ENCODE measurements at places on chromosomes 12 and 14.
A peak's percentile ranks its signal among the peaks of the same experiment; 100 is the strongest.

DNA sequence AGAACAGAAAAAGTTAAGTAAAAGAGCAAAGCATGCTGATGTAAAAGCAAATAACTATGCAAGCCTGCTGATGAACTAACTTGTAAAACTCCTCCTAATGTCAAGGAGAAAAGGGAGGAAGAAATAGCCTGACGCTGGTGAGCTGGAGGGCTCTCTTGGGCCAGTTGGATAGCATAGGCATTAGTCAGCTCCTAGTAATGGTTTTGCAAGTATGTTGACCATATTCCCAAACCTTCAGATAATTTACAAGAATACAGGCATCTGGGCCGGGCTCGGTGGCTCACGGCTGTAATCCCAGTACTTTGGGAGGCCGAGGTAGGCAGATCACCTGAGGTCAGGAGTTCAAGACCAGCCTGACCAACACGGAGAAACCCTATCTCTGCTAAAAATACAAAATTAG lies 871.4 kb downstream of the C12orf50 start:
- no peak for DNase-seq

GRCh38 chr12:129641926-129642325 lies 261.9 kb downstream of the TMEM132D start:
- DNase-seq = no peak

- DNase-seq = no peak
Observed at GRCh38 chr14:74980731-74981461, 21.8 kb upstream of the EIF2B2 start.

GRCh38 chr12:104736307-104736706 lies 221.8 kb downstream of the SLC41A2 start:
- DNase-seq = no peak

DNA sequence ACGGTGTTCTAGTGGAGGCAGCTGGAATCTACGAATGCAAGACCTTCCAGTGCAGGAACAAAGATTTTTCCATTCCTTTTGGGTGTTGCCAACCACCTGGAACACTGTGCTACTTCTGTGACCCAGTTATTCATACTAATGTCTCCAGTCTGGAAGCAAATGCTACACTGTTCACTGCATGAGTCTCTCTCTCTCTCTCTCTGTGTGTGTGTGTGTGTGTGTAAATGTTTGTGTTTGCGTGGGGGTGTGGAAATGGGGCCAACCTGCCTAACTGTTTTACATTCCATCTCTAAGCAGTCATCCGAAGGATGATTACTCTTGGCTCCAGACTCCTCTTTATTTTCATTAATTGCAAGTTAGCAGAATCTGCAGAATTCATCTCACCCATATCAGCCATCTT lies 29.9 kb upstream of the YBX3 start:
- DNase-seq = no peak

DNA sequence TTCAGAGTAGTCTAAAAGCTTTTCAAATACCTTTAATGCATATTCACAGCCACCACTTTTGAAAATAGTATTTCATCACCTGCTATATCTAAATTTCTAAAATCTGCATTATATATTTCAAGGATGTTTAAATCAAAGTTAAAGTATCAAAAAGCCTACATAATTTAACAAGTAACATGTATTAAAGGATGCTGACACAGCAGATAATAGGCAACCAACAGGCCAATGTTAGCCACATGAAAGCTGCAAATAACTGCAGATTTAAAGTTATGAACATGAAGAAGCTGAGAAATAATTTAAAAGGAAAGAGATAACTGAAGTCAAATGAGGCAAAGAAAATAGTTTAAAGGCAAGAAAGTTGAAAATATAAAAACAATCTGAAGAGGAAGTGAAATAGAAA lies 39.8 kb upstream of the NELL2 start:
- DNase-seq = no peak

GRCh38 chr12:110077800-110078199 lies 29.5 kb upstream of the C12orf76 start:
- no peak for DNase-seq

- DNase-seq = no peak
Observed at GRCh38 chr14:72716476-72716875, 177.4 kb downstream of the DPF3 start.

GRCh38 chr12:106332536-106332935 lies 25.0 kb upstream of the POLR3B start:
- no peak for DNase-seq

GRCh38 chr12:132543298-132544079 lies 53.5 kb downstream of the FBRSL1 start:
- DNase-seq = no peak

DNA sequence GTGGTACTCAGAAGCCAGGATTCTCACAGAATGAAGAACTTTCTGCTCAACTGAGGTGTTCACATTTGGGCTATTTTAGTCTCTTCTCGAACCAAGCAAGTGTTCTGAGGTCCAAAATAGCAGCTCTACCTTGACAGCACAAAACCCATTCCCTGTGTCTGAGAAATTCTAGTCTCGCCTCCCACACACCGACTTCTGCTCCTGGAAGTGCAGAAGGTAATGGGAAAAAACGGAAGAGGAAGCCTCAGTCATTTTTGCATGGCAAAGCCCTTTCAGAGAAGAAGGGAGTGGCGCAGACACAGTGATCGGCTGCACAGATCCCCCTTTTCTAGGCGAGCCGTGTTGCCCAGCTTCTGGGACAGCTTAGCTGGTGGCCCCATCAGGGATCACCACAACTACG lies 31.2 kb upstream of the VPS33A start:
- DNase-seq = no peak

GRCh38 chr12:51829011-51829481 lies 19.5 kb downstream of the FIGNL2 start:
- DNase-seq = no peak

- DNase-seq = no peak
Observed at GRCh38 chr14:73884438-73885190, 2.0 kb upstream of the ZNF410 start.

- no peak for DNase-seq
Observed at GRCh38 chr14:51993285-51993920, 4.1 kb downstream of the RTRAF start.

GRCh38 chr14:79201564-79202207 lies 1009.6 kb downstream of the DIO2 start:
- no peak for DNase-seq

DNA sequence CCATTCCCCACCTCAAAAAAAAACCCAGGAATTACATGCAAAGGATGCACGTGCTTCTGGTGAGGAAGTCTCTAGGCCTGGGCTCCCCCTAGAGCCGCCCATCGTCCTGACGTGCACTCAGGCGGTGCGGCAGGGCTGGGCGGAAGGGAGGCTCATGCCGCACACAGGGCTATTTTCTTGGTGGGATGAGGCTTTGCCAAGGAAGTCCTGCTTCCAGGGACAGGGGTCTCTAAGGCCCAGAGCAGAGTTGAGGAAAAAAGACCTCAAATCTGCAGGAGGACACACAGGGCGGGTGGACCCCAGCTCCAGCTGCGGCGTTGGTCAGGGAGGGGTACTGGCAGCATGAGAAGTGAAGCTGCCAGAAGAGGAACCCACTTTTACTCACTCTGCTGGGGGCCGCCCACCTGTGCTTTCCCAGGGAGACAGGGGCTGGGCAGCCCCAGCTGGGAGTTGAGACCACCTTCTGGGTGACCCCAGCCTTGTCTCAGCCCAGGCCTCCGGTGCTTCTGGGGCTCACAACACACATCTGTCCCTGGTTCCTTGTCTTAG lies 4.2 kb downstream of the RHOF start:
- no peak for DNase-seq

- DNase-seq = no peak
Observed at GRCh38 chr14:77663293-77663692, 44.5 kb downstream of the ALKBH1 start.

GRCh38 chr14:79544698-79545070 lies 666.6 kb downstream of the DIO2 start:
- no peak for DNase-seq

- no peak for DNase-seq
Observed at GRCh38 chr14:64807551-64807950, 72.2 kb downstream of the SPTB start.

DNA sequence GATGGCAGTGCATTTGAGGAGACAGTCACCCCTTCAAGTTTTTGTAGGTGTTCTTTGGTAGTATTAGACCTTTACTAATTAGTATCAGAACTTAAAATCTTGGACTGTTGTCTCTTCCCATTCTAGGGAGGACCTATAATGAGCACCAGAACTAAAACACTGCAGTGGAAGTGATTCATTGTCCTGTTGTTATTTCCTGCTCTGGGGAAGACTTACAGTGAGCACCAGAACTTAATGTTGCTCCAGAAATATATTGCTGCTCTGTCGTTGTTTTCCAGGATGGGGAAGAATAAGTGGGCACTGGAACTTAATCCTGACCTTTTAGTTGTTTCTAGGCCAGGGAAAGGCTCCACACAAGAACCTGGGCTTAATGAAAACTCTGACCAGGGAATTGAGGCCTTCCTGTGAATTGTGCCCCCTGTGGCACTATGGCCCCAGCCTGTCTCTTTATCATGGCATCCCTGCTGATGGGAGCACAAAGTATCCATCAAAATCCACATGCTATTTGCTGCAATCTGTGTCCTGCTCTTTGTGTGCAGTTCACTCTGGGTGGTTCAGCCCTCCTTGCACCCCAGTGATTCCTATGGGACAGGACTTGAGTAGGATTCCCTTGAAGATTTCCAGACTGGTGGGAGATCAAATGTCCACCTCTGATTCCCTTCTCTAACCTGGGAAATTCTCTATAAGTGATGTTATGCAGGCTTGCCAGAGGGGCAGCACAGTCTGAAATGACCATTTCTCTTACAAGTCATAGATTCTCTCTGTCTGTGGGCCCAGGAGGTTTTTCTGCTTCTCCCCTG lies 175.8 kb downstream of the PAWR start:
- no peak for DNase-seq

- DNase-seq = no peak
Observed at GRCh38 chr12:112176321-112177010, 51.1 kb downstream of the TRAFD1 start.

GRCh38 chr14:105474483-105475268 lies at the start of gene CRIP2:
CRIP2 (plus strand) TSS chr14:105474821; CDS start chr14:105474863, 42 bp downstream.
- DNase-seq = peak; percentile 78

DNA sequence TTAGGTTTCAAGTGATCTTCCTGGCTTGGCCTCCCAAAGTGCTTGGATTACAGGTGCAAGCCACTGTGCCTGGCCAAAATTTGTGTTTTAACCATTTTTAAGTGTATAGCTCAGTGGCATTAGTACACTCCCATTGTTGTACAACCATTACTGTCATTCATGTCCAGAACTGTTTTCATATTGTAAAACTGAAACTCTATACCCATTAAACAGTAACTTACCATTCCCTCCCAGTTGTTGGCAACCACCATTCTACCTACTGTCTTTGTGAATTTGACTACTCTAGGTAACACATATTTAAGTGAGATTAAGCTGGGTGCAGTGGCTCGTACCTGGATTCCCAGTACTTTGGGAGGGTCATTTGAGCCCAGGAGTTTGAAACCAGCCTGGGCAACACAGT lies 67.3 kb upstream of the KCNH3 start:
- no peak for DNase-seq

DNA sequence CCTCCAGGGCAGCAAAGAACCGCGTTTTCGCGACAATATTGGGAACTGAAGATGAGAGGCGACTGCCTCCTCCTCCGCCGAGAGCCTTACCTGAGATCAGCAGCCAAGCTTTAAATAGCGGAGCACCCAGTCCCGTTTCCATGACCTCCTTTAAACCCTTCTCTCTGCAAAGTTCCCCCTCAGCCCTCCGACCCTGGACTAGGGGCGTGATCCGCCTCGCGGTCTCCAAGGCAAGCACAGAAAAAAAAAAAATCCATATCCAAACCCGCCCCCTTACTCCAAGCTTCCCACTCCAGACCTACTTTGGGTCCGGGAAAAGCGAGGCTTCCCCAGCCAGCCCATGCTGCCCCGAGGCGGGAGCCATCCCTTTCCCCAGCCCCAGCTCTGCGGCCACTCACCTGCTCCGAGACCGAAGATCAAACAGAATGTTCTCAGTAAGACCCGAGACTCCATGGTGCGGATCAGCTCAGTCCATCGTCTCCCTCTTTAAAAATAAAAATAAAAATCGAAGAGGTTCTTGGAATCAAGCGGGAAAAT lies 630 bp downstream of the NELL2 start:
- peak; percentile 24 for DNase-seq

- DNase-seq = peak; percentile 83
Observed at GRCh38 chr12:50055831-50056638, 1.4 kb upstream of the ASIC1 start.

- DNase-seq = no peak
Observed at GRCh38 chr14:36173161-36173560, 3.4 kb downstream of the PTCSC3 start.

DNA sequence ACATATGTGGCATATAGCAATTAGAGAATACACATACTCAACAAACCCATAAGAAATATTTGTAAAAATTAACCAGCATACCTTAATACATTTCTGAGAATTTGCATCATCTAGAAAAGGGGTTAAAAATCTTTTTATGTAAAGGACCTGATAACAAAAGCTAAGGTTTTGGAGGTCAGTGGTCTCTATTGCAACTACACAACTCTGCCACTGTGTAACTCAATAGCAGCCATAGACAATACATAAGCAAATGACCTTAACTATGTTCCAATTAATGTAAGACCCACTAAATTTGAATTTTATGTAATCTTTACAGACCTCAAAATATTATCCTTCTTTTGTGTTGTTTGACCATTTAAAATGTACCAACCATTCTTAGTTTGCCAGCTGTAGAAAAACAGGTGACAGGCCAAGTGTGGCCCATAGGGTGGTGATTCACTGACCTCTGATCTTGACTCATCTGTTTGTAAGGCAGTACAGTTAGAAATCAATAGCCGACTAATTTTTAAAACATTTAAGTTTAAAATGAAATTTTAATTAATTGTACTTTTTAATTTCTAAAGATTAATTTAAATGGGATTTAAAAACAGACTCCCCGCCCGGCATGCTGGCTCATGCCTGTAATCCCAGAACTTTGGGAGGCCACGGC lies 7.4 kb upstream of the EPS8 start:
- DNase-seq = no peak

DNA sequence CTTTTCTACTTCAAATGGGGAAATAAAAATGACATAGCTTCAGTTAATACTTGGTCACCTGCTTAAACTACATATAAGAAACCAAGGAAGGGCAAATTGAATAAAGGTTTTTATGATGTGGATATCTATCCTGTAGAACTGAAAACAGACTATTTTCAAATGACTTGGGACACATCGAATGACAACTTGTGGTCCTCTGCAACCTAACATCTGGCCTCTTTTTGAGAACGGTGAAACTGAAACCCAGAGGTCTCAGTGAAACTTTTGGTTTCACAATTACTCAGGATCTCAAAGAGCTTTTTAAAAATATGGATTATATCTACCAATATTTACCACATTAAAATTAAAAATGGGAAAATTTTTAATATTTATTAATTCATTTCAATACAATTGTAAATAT lies 65.2 kb downstream of the PPP2R5E start:
- peak; percentile 70 for DNase-seq

DNA sequence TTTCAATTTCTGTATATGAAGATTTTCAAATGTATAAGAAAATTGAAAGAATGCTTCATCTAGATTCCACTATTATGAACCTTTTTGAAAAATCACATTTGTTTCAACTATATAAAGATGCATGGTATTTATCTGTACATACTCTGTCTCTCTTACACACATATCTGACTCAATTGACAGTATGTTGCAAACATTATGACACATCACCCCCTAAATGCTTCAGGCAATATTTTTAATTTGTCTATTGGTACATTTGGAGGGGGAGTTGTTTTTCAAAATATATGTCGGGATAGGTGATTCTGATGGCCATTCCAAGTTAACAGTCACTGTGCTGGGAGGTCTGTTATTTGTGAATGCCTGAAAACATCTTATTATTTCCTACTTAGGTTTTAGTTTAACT lies 14.4 kb downstream of the PCNX1 start:
- DNase-seq = no peak

GRCh38 chr12:15829255-15829654 lies 40.1 kb upstream of the EPS8 start:
- DNase-seq = no peak
